ENCODE measurements at places on chromosomes 1 and 21.

DNA sequence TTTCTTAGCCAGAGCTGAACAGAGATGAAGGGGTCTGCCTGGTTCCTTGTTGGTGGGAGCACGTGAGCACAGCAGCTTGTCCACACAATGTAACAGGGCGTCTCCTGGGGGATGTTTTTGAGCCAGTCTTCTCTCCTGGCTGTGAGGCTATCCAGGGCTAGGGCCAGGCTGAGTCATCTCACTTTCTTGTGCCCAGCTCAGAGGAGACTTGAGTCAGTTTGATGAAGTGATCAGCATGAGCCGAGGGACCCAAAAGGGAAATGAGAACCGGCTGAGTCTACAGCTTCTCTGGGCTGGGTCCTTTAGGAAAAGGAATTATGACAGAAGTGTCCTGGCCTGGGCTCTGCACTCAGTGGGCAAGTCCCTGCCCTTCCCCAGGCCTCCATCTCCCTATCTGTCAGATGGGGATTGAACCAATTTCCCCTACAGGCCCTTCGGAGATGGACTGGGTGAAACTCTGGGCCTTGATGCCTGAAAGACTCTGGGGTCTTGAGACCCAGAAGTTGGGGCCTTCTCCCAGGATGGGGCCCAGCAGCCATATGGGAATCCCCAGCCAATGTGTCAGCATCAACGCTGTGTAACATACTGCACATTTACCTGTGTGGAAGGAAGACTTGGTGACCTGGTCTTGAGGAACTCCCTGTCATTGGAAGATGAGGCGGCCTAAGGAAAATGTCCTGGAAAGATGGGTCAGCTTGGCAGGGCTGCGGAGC is 36.6 kb downstream of the DMRTB1 start:
- no peak for DNase-seq

- DNase-seq: no peak
Measured at GRCh38 chr1:74856174-74856573, 123.2 kb downstream of the TYW3 start.

DNA sequence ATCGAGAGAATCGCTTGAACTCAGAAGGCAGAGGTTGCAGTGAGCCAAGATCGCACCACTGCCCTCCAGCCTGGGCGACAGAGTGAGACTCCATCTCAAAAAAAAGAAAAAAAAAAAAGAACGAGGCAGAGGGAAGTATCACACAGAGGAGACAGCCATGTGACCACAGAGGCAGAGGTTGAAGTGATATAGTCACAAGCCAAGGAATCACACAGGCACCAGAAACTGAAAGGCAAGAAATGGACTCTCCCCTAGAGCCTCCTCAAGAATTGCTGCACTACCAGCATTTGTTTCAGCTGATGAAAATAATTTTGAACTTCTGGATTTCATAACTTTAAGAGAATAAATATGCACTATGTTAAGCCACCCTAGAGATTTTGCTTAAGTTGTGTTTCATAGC is 459.6 kb downstream of the PTPRC start:
- no peak for DNase-seq

- no peak for DNase-seq
Measured at GRCh38 chr1:177044390-177044789, 120.1 kb downstream of the ASTN1 start.

DNA sequence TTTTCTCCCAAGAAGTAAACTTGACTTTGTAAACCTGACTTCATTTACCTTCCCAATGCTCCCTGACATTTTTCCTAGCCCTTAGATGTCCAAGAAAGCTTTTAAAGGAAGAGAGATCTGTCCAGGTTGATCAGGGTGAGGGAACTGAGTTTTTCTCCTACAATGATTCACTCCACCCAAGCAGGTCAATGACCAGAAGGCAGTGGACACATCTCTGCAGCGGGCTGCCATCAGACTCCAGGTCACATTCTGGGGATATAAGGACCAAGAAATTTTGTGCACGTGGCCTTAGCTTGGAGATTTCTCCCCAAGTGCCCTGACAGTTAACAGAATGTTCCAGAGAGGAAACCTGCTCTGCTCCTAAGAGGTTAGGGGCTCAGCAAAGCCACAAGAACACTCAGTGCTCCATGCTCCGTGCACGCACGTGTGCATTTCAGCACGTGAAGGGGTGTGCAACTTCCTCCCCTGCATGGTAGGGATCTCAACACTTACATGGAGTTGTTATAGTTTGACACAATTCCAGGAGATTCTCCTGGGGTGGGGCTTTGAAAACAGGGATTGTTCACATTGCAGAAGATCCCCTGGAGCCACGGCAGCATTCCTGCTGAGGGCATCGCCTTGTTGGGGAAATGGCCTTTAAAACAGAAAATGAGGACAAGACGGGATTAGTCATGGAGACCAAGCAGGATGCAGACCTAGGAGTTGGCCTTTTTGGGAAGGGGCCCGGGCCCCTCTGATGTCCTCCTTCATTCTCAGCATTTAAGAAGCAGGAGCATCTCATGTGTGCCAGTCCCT is 9.8 kb downstream of the ABCA4 start:
- no peak for DNase-seq
